ENCODE measurements at places on chromosomes 5 and 9. TPM values are rescaled to one million over a fixed set of nuclear protein-coding genes. Genes with fewer than 3 reads are reported as not detected.
A peak's percentile ranks its signal among the peaks of the same experiment; 100 is the strongest.

DNA sequence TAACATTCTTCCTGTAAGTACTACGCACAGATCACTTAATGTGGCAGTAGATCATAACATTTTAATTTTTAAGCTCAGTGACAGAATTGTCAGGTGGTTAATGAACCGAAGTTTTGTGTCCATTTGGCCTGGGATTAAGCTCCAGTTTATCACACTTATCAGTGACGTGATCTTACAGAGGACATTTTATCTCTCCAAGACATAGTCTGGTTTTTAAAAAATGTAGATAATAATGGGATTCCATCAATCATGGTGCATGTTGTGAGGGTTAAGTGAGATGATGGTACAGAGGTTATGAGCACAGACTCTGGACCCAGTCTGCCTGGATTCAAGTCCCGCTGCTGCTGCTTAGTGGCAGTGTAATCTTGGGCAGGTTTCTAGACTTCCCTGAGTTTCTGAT is 66.0 kb upstream of the ZFAND5 start:
- no peaks in the 10 kb centered on the region for H3K36me3 ChIP-seq
- H3K4me3 ChIP-seq = no peak overlapping the region

DNA sequence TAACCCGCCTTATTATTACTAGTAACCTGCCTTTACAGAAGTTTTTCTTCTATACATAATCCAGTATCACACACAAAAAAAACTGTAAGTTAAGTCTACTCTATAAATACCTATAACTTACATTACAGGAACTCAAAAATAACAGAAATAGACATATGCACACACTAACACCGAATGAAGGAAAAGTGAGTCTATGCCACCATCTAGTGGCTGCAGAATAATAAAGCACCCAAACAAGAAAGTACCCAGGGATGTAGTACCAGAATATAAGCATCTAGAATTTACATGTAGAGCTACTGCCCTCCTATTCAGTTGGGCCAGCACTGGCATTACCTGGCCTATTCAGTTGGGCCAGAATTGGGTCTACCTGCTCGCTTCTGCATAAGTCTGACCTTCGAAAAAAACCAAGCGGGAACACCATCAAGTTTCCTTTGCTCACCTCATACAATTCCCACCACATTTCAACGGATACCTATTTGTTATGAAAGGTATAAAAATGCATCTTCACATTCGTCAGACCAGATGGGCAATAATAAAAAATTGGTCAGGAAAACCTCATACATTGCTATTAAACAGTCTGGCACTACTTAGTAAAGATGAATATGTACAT is 4.0 kb upstream of the NIPSNAP3A start:
- H3K4me3 ChIP-seq = no peak overlapping the region
- peak; percentile 67 for DNase-seq
- peaks cover 3% of the 10 kb centered on the region for H3K4me1 ChIP-seq
- no peaks in the 10 kb centered on the region for H3K36me3 ChIP-seq

DNA sequence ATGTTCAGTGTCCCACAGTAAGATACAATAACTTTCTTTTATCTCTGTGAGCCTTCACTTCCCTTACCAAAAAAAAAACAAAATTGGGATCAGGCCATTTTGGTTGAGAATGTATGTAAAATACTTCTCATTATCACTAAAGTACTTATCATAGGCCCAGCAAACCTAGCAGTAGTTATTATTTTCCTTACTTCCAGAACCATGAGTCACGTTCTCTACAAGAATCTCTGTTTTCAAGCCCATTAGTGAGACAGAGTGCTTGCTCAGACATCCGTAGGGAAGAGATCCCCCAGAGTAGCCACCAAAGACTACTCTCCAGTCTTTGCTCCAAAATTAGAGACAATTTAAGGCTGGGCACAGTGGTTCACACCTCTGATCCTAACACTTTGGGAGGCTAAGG is 103.9 kb upstream of the NR5A1 start:
- H3K4me3 ChIP-seq = no peak overlapping the region
- no peak overlapping the region for H3K27ac ChIP-seq
- H3K27me3 ChIP-seq = no peaks in the 10 kb centered on the region
- H3K36me3 ChIP-seq = no peaks in the 10 kb centered on the region
- H3K4me1 ChIP-seq = peaks cover 26% of the 10 kb centered on the region

DNA sequence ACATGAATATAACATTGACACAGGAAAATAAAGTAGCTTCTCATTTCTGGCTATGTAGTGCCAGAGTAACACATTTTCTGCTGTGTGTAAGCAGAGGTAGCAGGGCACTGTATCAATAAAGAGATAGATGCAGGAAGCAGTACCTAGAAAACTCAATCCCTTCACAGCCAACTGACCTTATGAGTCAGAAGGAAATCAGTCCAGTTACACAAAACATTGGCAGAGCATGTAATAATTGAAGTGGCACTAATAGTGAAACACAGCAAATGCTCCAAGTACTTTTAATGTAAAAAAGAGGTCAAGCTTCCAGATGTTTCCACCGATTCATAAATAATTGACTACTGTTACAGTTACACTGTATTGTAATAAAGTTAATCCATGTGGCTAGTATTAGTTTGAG is 706.6 kb downstream of the EFNA5 start:
- H3K27ac ChIP-seq = no peak overlapping the region
- no peak for DNase-seq
- H3K4me3 ChIP-seq = no peak overlapping the region
- H3K4me1 ChIP-seq = no peaks in the 10 kb centered on the region
- H3K36me3 ChIP-seq = no peaks in the 10 kb centered on the region
- no peaks in the 10 kb centered on the region for H3K27me3 ChIP-seq

DNA sequence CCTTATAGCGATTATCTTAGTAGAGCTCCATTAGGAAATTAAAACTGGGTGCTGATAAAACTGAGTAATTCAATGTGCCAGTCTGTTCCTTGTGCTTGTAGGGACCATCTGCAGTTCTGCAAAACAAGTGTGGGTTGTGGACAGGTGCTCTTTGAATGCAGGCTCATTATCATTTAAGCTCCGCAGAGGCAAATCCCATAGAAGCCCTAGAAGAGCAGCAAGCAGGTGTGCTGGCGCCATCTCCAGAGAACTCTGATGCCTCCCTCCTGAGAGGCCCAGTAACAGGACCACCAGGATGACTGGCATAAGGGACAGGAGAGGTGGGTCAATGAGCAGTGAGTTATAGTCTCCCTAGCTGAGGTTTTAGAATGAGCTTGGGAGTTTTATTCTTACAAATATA is 1342.4 kb upstream of the DMAC1 start:
- H3K4me1 ChIP-seq = peaks cover 4% of the 10 kb centered on the region
- H3K27me3 ChIP-seq = no peaks in the 10 kb centered on the region
- H3K27ac ChIP-seq = no peak overlapping the region
- H3K36me3 ChIP-seq = no peaks in the 10 kb centered on the region
- no peak overlapping the region for H3K4me3 ChIP-seq

The PCDHGA5 gene
- 2.9 TPM for total RNA-seq
